Activated CD4-positive, CD25-positive, alpha-beta regulatory T cell (primary cell): ENCODE measurements at places on chromosomes 6 and 20.

DNA sequence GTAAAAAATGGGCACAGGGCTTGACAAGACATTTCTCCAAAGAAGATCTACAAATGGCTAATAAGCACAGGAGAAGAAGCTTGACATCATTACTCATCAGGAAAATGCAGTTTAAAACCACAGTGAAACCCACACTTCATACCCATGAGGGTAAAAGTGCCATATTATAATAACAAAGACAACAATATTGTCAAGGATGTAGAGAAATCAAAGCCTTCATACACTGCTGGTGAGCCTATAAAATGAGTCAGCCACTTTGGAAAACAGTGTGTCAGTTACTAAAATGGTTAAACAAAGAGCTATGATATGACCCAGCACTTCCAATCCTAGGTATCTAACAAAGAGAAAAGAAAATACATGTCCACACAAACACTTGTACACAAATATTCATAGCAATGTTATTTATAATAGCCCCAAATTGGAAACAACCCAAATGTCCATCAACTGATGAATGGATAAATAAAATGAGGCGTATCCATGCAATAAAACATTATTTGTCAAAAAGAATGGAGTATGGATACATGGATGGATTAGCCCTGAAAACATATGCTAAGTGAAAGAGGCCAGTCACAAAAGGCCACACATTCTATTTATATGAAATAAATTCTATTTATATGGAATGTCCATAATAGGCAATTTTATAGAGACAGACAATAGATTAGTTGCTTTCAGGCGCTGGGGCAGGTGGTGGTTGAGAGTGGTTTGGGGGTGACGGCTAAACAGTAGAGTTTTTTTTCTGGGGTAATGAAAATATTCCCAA is 11.5 kb upstream of the IL20RA start:
- no peak for DNase-seq

- DNase-seq = no peak
Observed at GRCh38 chr6:143755301-143755744, 77.6 kb downstream of the PHACTR2 start.

DNA sequence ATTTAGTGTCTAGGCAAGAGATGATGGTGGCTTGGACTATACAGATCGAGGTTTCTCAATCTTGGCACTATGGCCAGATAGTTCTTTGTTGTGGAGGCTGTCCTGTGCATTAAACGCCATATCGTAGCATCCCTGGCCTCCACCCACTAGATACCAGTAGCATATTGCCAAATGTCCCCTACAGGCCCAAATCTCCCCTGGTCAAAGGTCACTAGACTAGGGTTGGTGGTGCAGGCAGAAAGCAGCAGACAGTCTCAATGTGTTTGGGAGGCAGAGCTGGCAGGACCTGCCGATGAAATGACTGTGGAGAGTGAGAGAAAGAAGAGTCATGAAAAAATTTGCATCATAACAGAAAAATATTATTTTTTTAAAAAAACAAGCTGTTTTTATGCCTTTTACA is 63.0 kb downstream of the TRAM2 start:
- DNase-seq = no peak

DNA sequence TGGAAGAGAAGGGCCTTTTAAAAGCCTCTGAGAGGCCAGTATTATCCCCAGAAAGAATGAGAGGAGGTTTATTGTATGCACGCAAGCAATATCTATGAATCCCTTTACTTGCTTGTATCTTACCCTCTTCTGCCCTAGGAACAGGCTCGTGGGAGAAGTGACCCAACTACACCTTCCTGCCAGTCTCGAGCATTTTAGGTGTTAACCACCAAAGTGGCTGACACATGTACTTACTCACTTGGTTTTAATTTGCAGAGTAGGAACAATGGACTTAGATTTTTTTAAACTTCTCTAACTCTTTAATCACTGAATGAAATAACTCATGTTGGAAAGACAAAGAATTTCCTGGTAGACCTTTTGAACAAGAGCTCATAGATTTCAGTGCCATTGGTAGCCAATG is 296.9 kb downstream of the PLCB1 start:
- DNase-seq = no peak

DNA sequence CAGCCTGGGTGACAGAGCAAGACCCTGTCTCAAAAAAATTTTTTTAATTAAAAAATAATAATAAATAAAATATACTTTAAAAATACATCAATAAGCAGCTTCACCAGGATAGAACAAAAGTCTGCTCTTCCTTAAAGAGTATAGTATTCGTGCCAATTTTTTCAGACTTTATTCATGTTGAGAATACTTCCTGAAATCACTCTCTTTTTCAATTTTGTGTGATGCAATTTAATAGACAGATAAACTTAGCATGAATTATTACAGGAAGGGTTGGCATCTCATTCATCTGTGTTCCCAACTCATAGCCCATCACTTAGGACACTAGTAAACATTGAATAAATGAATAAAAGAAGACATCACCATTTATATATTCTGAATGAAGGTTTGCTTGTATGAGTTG is 52.4 kb downstream of the IPCEF1 start:
- DNase-seq = no peak

- DNase-seq = no peak
Observed at GRCh38 chr20:10978019-10978702, 304.4 kb upstream of the JAG1 start.

GRCh38 chr6:44702292-44702691 is 314.8 kb downstream of the CDC5L start:
- DNase-seq = no peak

GRCh38 chr6:116101790-116102189 is 1.1 kb downstream of the NT5DC1 start:
- DNase-seq = no peak

DNA sequence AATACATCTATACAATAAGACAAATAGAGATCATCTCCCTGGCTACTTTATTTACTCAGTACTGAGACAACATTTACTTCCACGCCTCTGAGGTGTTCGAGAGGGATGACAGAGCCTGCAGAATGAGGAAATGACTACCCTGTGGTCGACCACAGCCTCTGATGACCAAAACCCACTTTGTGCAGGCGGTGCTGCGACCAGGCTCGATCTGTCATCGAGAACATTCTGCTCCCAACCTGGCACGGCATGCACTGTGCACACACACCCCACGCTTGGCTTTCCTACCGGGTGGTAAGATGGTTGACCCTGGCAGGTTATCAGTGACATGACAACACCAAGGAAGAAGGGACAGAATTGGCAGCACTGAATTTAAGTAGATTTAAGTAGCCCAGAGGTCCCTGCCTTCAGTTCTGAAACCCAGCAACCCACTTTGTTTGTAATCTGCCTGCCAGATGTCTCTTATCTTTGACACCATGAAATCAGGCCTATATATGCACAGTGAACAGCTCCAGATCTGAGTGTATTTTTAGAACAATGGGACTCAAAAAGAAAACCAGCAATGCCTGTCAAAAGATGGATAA is 42.6 kb downstream of the TTI1 start:
- no peak for DNase-seq
